ENCODE measurements at places on chromosomes 3 and 15. TPM values are rescaled to one million over a fixed set of nuclear protein-coding genes. Genes with fewer than 3 reads are reported as not detected.

- no peak for DNase-seq
Observed at GRCh38 chr3:56144805-56145204, 323.5 kb downstream of the ERC2 start.

GRCh38 chr3:151316267-151316991, at the start of gene GPR87:
Gene GPR87, minus strand, starts transcription at chr3:151316820. Its CDS starts 16,720 bp downstream, at chr3:151300100.
- DNase-seq: no peak

- DNase-seq: no peak
Observed at GRCh38 chr15:60844010-60844409, 365.1 kb upstream of the ICE2 start.

DNA sequence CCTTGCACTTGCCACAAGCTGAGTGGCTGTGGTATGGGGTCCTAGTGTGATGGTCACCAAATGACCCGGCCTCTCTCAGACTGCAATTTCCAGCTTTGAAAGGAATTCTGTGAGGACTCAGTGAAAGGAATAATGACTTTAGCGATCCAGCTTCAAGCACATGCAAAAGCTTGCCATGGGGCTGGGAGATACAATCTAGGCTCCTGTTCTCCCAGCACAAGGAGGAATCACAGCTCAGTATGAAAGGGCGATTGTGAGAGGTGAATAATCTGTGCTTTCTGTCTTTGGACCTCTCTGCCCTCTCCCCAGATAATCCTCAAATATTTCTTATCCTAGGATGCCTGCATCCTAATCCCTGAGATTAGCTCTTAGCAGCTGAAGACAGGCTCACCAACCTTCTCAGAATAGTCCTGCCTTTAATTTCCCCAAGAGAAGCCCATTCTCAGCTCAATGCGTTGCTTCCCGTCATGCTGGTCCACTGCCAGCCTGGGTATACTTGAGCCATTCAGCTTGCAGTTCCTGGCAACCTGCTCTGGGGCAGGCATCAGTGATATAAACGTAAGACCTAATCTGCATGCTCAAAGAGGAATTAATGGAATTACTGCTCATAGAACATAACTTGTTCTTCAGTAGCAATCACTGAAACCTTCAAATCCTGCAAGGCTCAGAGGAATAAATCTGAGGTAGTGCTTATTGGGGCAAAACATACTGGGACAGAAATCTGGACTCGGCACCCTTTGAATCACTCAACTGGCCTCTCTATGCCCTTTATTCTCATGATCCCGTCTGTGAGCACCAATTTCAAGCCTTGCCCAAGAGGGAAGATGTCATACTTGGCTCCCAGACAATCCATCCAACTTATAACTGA, 15.1 kb downstream of the TLNRD1 start:
- no peak for DNase-seq

- no peak for DNase-seq
Observed at GRCh38 chr3:142270407-142270806, 45.0 kb upstream of the GK5 start.

DNA sequence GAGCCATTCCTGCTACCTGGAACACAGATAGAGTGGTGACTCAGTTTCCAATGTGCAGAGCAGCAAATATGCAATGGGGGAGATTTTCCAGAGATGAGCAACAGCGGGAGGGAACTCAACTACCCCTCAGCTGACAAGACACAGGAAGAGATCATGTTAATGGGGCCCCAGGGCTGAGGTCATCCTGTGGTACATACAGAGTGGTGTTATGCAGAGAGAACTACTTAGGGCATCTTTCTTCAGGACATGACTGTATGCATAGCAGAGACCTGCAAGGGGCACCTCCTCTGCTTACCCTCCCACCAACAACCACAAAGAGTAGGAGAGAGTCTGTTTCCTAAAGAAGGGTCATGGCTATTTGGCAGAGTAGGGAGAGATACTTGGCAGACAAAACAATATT, 6.8 kb upstream of the TBC1D5 start:
- no peak for DNase-seq

- no peak for DNase-seq
Observed at GRCh38 chr3:11724615-11725339, 81.1 kb upstream of the VGLL4 start.

- no peak for DNase-seq
Observed at GRCh38 chr3:73828348-73828747, 203.6 kb upstream of the PDZRN3 start.

DNA sequence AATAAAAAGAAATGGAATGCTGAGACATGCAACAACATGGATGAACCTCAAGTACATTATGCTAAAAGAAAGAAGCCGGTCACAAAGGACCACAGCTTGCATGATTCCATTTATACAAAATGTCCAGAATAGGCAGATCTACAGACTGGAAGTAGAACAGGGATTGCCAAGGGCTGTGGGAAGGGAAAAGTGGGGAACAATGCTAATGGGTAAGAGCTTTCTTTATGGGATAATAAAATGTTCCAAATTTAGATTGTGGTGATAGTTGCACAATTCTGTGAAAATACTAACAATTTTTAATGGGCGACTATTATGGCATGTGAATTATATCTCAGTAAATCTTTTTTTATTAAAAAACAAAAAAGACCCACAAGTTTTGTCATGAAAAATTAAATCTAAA, 106.2 kb downstream of the TMCO5A start:
- DNase-seq: no peak

GRCh38 chr15:50390554-50391264, 33.5 kb upstream of the USP8 start:
- no peak for DNase-seq

GRCh38 chr3:136819392-136819730, 435 bp downstream of the SLC35G2 start:
- no peak for DNase-seq

DNA sequence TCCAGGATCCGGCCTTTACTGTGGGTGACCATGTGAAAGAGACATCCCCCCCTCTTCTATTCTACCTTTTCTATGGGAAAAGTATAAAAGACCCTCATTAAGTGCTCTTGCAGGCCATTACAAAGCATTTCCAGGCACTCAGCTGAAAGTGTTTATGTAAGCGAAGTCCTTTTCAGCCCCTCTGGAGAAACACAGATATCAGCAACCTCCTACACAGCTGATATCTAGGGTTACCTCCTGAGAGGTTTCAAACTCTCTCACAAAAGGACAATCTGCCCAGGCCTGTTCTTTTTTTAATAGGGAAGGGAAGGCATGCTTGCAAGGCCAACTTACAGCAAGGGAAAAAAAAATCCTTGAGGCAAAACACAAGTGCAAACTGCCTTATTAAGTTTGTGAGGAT, 12.6 kb downstream of the ETV5 start:
- DNase-seq: no peak

GRCh38 chr3:172980849-172981248, 160.2 kb downstream of the SPATA16 start:
- no peak for DNase-seq

DNA sequence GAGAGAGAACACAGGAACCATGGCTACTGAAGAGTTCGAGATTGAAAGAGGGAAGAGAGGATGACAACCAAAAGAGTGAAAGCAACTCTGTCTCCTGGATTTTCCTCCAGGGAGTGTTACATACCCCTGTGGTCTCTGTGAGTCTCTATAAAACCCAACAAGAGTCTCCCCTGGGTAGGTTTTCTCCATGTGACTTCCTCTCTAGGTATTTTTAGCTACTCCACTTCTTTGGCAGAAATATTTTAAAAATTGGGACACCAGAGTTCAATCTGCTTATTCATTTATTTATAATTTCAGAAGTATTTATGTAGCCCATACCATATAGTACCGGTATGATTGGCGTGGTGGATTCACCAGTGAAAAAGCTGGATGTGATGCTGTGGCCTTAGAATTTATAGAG, 671.7 kb upstream of the NR2F2 start:
- no peak for DNase-seq

- DNase-seq: no peak
Observed at GRCh38 chr3:120017692-120018091, 76.6 kb downstream of the GSK3B start.

DNA sequence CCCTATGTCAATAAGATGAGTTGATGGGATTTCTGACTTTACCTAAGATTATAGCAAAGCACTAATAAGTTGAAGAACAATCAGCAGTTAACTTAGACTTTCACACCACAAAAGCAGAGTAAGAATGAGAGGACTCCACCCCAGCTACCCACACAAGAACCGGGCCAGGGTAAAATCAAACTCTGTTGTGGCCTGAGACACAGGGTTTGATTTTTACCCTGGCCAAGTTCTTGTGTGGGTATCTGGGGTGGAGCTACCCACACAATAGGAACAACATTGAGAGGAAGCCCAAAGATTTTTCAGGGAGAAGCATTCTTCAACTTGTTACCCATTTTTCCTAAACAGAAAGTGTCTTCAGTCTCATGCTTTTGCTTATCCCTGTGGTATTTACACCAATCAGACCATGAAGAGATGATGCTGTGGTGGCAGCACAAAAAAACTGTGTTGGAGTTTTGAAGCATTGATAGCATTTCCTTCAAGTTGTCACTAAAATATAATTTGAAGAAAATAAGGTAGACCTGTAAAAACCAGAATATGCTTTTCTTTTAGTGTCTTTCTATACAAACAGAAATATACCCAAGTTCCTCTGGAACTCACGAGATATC, 25.6 kb downstream of the CPOX start:
- DNase-seq: no peak

DNA sequence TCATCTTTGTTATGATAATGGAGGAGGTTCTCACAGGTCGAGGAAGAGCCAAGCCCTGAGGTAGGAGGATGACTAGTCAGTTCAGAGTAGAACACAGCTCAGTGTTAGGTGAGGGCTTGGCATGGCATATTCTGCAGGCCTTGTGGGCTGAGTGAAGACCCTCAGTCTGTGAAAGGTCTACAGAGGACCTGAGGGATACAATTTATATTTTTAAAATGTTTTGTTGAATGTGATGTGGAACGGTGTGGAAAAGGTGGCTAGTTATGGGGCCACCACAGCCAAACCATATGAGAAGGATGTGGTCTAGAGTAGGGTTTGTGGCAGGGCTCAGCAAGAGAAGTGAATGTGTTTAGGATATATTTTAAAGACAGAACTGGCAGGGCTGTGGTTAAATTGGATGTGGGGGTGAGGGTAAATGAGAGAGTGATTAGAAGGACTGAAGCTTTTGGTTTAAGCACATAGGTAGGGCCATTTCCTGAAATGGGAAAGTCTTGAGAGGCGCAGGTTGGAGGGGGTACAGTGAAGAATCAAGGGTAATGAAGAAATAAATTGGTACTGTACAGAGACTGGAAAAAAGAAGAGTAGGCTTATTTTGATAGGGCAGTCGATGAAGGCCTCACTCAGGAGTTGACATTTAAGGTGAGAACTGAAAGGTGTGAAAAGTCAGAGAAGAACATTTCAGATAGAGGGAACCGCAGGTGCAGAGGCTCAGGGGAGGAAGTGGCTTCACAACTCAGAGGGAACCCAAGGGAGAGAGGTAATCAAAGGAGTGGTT, 60.5 kb downstream of the SPTSSB start:
- DNase-seq: no peak

- no peak for DNase-seq
Observed at GRCh38 chr3:139394116-139394515, 4.7 kb upstream of the COPB2 start.

DNA sequence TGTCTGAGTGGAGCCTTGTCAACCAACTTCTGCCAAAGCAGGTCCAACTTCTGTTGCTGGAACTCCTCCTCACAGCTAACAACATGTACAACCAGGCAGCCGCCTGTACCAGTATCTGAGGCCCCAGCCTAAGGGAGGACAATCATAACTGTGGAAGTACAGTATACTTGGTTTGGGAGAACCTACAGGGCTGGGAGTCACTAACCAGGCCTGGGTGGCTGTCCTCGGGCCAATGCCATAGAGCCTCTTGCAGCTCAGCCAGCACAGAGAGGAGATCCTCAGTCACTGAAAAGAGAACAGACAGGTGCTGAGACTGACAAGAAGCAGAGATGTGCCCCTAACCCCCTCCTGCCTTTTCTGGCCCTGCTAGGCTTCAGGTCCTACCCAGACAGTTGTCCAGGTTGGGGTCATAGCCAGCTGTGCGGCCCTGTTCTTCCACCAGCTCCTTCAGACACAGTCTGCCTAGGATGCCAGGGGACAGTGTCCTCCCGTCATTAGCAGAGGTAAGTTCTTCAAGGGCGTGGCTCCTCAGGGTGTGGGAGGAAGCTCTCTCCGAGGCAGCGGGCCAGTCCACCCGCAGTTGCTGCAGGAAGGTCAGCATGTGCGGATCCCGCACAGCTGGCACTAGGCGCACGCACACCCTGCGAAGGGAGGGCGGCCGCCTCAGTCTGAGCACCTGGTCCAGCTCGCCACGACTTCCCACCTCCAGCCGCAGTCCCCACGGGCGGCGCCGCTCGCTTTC, 980 bp downstream of the DALRD3 start:
- DNase-seq: no peak

DNA sequence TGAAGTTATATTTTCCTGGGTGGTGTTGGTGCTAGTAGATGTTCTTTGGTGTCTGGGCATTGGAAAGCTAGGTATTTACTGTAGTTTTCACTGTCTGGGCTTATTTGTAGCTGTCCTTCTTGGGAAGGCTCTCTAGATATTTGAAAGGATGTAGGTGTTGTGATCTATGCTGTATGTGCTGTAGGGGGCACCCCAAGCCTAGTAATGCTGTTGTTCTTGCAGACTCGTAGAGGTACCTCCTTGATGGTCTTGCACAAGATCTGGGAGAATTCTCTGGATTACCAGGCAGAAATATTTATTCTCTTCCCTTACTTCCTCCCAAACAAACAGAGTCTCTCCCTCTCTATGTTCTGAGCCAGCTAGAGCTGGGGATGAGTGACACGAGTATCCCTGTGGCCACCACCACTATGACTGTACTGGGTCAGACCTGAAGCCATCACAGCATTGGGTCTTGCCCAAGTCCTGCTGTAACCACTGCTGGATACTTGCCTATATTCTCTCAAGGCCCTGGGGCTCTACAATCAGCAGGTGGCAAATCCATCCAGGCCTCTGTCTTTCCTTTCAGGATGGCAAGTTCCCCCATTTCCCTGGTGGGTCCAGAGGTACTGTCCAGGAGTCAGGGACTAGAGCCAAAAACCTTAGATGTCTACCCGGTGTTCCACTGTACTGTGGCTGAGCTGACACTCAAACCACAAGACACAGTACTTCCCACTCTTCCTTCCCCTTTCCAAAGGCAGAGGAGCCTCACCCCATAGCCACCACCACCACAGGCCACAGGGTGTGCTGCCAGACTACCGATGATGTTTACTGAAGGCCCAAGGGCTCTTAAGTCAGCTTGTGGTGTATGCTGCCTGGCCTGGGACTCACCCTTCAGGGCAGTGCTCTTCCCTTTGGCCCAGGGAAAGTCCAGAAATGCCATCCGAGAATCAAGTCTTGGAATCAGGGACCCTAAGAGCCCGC, 195.2 kb upstream of the DPPA4 start:
- DNase-seq: no peak

- no peak for DNase-seq
Observed at GRCh38 chr15:67137319-67137718, 71.9 kb downstream of the SMAD3 start.

The CXCR6 gene
- 0.32 TPM for total RNA-seq

The MINDY2 gene
- 33.4 TPM for total RNA-seq

The ABI3BP gene
- total RNA-seq: 26.2 TPM

The MED12L gene
- 5.5 TPM for total RNA-seq

The GMNC gene
- total RNA-seq: 0.19 TPM

The SCG5 gene
- total RNA-seq: 0.30 TPM

The GORASP1 gene
- 45.9 TPM for total RNA-seq

The GOLGA8R gene
- total RNA-seq: 4.7 TPM

The IRAK2 gene
- total RNA-seq: 1.9 TPM

The DPH3 gene
- total RNA-seq: 23.1 TPM
